Camera-type eye (tissue), 1 donor: ENCODE measurements at places on chromosomes 3 and 15. TPM values are rescaled to one million over a fixed set of nuclear protein-coding genes. Genes with fewer than 3 reads are reported as not detected.

The SUSD5 gene
- 3.9 TPM for total RNA-seq

The STAC gene
- total RNA-seq, result 13.7 TPM

The GNAT1 gene
- total RNA-seq, result 66.7 TPM

The PLEKHO2 gene
- total RNA-seq, result 34.1 TPM

The ISG20 gene
- 6.5 TPM for total RNA-seq

The TNNC1 gene
- 105 TPM for total RNA-seq

The VGLL3 gene
- 20.8 TPM for total RNA-seq

The WDR5B gene
- total RNA-seq, result 8.7 TPM

The ZMYND10 gene
- total RNA-seq, result 5.7 TPM

The PLA2G4D gene
- not detected for total RNA-seq
